ENCODE measurements at places on chromosomes 1 and 21. TPM values are rescaled to one million over a fixed set of nuclear protein-coding genes. Genes with fewer than 3 reads are reported as not detected.

- no peak for DNase-seq
- H3K36me3 ChIP-seq = no peaks in the 10 kb centered on the region
- H3K4me1 ChIP-seq = no peaks in the 10 kb centered on the region
- H3K27ac ChIP-seq = no peak overlapping the region
Measured at GRCh38 chr1:219526074-219526473, 86.8 kb downstream of the ZC3H11B start.

DNA sequence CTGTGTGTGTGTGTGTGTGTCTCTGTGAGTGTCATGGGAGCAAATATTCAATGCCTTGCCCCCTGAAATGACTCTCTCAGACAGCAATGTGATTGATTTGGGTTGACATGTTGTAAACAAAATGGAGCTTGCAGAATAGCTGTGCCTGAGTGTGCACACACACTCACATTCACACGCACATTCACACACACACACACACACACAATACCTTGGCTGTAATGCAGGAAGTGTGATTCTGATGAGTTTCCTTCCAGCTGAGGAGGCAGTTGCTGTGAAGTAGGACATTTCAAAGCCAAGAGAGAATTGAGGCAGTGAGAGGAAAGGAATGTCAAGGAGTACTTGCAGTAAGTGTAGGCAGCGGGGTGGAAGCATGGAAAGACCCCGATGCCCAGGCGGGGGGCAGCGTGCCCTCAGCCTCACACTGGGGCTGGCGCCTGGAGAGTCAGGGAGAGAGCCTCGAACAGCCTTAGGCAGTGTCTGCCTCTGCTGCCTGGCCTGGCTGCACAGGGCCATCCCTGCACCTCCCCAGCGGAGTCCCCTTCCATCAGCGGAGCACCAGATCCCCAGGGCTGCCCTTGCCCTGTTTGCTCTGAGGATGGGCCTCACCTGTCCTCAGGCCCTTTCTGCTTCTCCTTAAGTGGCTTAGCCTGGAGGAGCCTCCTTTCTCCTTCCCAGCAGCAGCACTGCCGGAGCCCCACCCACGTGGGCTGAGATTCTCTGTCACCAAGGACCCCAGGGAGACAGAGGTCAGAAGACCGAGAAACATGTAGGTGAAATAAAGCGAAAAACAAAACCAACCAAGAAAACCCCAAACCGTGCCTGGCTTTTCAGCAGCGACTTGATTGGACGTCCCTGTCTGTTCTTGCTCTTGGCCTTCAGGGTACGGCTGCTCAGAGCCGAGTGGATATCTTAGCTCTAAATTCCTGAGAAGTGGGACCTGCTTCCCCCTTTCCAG lies 9.2 kb downstream of the VASH2 start:
- H3K27ac ChIP-seq = no peak overlapping the region
- no peaks in the 10 kb centered on the region for H3K36me3 ChIP-seq
- H3K27me3 ChIP-seq = peaks cover 15% of the 10 kb centered on the region
- H3K4me1 ChIP-seq = no peaks in the 10 kb centered on the region

- no peaks in the 10 kb centered on the region for H3K4me1 ChIP-seq
- H3K36me3 ChIP-seq = no peaks in the 10 kb centered on the region
- no peak overlapping the region for H3K4me3 ChIP-seq
- no peak overlapping the region for H3K27ac ChIP-seq
Measured at GRCh38 chr1:7219031-7219430, 433.8 kb downstream of the CAMTA1 start.

DNA sequence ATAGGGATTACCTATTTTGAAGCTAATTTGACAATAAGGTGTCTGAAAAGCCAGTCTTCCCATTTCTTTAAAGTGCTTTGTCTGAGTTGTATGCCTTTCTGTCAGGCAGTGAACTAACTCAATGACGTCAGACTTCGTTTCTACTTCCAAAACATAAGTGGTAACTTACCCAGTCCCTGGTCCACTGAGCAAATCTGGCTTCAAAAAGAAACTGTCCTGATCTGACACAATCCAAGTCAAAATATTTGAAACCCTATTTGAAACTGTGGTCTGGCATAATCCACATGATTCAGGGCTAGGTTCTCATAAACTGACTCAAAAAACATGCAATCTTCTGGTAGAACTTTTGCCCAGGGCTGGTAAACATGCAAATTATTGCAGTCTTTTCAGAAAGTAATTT lies 34.0 kb downstream of the DIRAS3 start:
- H3K27ac ChIP-seq = no peak overlapping the region
- no peaks in the 10 kb centered on the region for H3K4me1 ChIP-seq
- H3K4me3 ChIP-seq = no peak overlapping the region
- H3K27me3 ChIP-seq = peaks cover 7% of the 10 kb centered on the region
- DNase-seq = no peak
- no peaks in the 10 kb centered on the region for H3K36me3 ChIP-seq

Gene CHD5
- total RNA-seq = 0.61 TPM

Gene LRRC7
- total RNA-seq = 0.29 TPM

DNA sequence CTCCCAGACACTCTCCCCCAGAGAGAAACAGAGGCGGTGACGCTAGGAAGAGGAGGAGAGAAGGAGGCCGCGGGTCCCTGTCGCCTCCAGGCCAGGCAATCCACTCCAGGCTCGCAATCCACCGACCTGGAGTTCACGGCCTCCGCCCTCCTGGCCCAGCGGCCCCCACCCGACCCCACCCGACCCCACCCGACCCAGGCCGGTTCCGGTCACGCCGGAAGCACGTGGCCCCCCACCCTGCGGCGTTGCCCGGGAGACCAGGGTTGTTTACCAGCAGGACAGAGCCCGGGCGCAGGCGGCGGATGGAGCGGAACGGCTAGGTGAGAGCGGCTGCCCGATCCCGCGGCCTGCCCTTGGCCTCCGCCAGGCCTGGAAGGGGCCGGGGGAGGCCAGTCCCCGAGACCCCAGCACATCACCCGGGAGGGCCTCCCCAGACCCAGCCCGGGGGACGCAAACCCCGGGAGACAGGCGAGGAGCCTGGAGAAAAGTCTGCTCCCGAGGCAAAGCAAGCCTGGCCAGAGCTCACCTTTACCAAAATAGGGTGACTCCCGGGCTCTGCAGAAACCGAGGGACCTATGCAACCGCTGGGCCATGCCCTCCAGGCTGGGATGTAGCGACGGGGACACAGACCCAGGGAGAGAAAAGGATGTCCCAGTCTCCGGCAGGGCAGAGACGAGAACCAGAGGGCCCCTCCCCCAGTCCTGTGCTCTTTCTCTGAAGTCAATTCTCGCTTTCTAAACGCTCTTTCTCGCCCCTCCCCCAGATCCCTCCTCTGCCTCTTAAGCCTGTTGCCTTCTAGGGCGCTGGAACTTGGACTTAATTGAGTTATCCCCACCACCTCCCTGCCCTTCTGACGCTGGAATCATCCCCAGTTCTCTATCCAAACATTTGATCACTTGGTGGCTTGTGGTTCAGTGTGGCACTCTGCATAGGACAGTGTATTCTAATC lies at the start of the genes PLA2G2C and UBXN10:
Gene PLA2G2C (minus strand): TSS at position 685 of the 949 bp plus-strand sequence. CDS start 9,155 bp downstream, outside the sequence.
Gene UBXN10 (plus strand): TSS at position 263 of the 949 bp plus-strand sequence. CDS start 4,466 bp downstream, outside the sequence.
- H3K27me3 ChIP-seq = peaks cover 18% of the 10 kb centered on the region
- DNase-seq = peak; percentile 93
- H3K4me3 ChIP-seq = peak within 1 kb of the TSS; percentile 75
- peak within 1 kb of the TSS; percentile 90 for H3K27ac ChIP-seq
- H3K4me1 ChIP-seq = peaks cover 39% of the 10 kb centered on the region

DNA sequence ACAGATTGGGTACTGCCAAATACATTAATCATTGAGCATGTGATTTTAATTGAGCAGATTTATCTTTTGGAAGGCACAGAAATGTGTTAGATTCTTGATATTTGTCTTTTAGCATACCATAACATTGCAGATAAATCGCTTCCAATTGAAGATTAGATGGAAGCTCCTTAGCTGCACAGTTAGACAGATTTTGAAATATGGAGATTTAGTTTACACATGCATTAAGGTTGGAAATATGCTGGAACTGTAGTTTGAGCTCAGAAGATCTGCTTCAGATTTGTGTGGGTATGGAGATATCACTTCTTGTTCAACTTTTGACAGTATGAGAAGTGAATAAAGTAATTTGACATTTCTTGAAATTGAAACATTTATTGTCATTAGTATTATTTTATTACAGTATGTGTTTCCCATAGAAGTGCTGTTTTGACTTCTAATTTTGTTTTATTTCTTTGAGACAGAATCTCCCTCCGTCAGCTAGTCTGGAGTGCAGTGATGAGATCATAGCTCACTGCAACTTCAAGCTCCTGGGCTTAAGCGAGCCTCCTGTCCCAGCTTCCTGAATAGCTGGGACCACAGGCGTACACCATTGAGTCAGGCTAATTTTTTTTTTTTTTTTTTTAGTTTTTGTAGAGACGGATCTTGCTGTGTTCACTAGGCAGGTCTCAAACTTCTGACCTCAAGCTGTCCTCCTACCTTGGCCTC lies 29.1 kb downstream of the THRAP3 start:
- peaks cover 71% of the 10 kb centered on the region for H3K4me1 ChIP-seq
- DNase-seq = no peak
- H3K4me3 ChIP-seq = no peak overlapping the region
- H3K36me3 ChIP-seq = peaks cover 19% of the 10 kb centered on the region
- no peak overlapping the region for H3K27ac ChIP-seq
- no peaks in the 10 kb centered on the region for H3K27me3 ChIP-seq

GRCh38 chr21:45845063-45845769 lies 136.4 kb upstream of the COL6A1 start:
- peaks cover 20% of the 10 kb centered on the region for H3K4me1 ChIP-seq
- H3K36me3 ChIP-seq = peaks cover 2% of the 10 kb centered on the region
- DNase-seq = no peak
- H3K27ac ChIP-seq = no peak overlapping the region

GRCh38 chr1:8040586-8040985 lies 14.5 kb upstream of the ERRFI1 start:
- H3K4me1 ChIP-seq = peaks cover 2% of the 10 kb centered on the region
- no peak overlapping the region for H3K4me3 ChIP-seq
- no peak overlapping the region for H3K27ac ChIP-seq
- H3K36me3 ChIP-seq = peaks cover 2% of the 10 kb centered on the region

Gene APCS
- total RNA-seq = not detected

DNA sequence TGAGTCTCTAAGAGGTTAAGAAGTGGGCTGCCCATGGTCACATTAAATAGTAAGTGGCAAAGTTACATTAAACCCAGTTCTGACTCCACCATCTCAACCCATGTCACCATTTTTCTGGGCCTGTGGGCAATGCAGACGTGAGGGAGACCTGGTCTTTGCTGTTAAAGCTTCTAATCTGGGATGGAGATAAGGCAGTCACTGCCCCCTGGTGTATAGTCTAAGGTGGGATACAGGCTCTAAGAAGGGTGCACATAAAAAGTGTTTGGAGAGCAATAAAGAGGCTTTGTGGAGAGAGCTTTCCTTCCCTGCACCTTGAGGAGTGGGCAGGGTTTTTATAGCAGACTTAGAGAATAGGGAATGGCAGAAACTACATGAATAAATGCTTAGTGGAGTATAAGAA lies 141.3 kb downstream of the ROR1 start:
- peaks cover 1% of the 10 kb centered on the region for H3K27me3 ChIP-seq
- H3K4me3 ChIP-seq = no peak overlapping the region
- H3K36me3 ChIP-seq = no peaks in the 10 kb centered on the region
- no peaks in the 10 kb centered on the region for H3K4me1 ChIP-seq
- H3K27ac ChIP-seq = no peak overlapping the region

Gene OR2L8
- total RNA-seq = 0.34 TPM

GRCh38 chr21:20703112-20703767 lies 295.0 kb upstream of the NCAM2 start:
- H3K36me3 ChIP-seq = no peaks in the 10 kb centered on the region
- DNase-seq = no peak
- H3K27ac ChIP-seq = no peak overlapping the region
- no peaks in the 10 kb centered on the region for H3K4me1 ChIP-seq

- no peak for DNase-seq
- H3K36me3 ChIP-seq = peaks cover 2% of the 10 kb centered on the region
- no peak overlapping the region for H3K27ac ChIP-seq
- H3K4me1 ChIP-seq = no peaks in the 10 kb centered on the region
- H3K4me3 ChIP-seq = no peak overlapping the region
- no peaks in the 10 kb centered on the region for H3K27me3 ChIP-seq
Measured at GRCh38 chr1:233024199-233024598, 73.8 kb downstream of the NTPCR start.

- peak; percentile 73 for DNase-seq
- H3K27ac ChIP-seq = no peak overlapping the region
- H3K27me3 ChIP-seq = no peaks in the 10 kb centered on the region
- no peaks in the 10 kb centered on the region for H3K4me1 ChIP-seq
Measured at GRCh38 chr1:39919545-39919944, 17.8 kb upstream of the MYCL start.

Gene LY9
- total RNA-seq = 19.5 TPM

DNA sequence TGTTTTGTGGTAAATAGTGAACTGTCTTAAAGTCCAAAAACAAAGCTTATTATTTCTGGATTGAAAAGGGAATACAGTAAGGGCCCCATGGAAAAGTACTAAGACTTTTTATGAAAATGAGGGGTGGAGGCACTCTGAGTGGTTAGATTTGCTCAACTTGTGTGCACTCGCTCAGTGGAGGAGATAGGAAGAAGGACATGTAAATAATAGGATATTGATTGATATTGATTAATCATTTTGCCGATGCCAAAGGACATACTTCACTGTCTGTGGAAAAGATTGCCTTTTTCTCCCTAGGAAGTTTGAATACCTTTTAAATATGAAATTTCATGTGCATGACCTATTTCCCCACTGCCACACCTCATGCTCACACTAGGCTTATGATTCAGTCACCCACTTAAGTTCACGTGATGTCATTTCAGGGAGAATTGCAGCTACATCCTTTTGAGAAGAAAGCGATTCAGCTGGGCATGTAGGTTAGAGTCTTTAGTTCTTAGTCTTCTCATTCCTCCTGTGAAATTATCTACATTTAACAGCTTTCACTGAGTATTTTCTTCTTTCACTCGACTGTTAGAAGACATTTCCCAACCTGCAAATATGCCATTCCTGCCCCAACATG lies 5.0 kb downstream of the MTR start:
- peak; percentile 36 for DNase-seq
- H3K27ac ChIP-seq = peak overlapping the region; percentile 88
- H3K4me1 ChIP-seq = peaks cover 60% of the 10 kb centered on the region
- peaks cover 51% of the 10 kb centered on the region for H3K36me3 ChIP-seq
- H3K27me3 ChIP-seq = no peaks in the 10 kb centered on the region

Gene CGN
- 1.7 TPM for total RNA-seq

DNA sequence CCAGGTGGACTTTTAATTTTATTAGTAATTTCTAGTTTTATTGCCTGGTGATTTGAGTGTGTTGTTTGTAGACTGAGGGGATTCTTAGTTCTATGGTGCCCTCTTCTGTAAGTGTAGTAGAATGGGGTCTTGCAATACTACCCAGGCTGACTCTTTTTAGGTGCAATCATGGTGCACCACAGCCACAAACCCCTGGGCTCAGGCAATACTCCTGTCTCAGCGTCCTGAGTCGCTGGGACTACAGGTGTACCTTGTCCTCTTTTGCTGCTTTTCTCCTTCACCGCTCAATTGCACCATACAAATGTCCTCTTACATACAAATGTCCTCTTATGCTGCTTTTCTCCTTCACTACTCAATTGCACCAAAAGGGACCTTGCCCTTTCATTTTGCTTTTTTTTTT lies 43.1 kb downstream of the SCP2 start:
- H3K4me1 ChIP-seq = no peaks in the 10 kb centered on the region
- no peak overlapping the region for H3K27ac ChIP-seq
- DNase-seq = peak; percentile 5
- peaks cover 3% of the 10 kb centered on the region for H3K36me3 ChIP-seq
- no peaks in the 10 kb centered on the region for H3K27me3 ChIP-seq

DNA sequence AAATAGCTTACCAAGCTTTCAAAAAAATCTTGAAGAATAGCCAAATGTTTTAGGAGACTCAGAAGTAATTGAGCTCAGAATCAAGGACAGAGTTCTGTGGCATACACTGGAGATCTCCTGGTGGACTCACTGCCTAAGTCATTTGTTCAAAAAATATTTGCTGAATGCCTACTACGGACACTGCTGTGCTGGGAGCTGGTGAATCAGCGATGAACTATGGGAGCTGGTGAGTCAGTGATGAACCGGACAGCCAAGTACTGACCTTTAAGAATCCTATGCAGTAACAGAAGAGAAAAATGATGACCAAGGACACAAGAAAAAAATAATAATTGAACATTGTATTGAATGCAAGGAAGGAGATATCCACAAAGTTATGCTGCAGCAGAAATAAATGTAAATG lies 717.9 kb upstream of the CXADR start:
- H3K4me1 ChIP-seq = no peaks in the 10 kb centered on the region
- no peak overlapping the region for H3K27ac ChIP-seq
- H3K27me3 ChIP-seq = no peaks in the 10 kb centered on the region
- no peak overlapping the region for H3K4me3 ChIP-seq
